Effector CD8-positive, alpha-beta T cell (primary cell): ENCODE measurements at places on chromosomes 11 and 22.

DNA sequence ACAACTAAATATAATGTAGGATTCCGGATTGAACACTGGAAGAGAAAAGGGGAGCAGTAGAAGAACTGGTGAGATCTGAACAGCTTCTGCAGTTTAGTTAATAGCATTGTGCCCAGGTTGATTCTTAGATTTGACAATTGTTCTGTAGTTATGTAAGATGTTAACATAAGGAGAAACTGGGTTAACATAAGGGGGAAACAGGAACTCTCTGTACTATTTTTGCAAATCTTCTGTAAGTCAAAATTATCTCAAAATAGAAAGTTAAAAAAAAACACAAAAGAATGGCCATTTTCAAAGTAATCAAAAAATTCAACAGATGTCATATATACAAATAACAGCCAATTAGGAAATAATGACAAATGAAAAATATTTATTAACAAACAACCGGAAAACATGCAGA is 18.7 kb upstream of the LRP5 start:
- DNase-seq = no peak

GRCh38 chr22:50672471-50673230 is at the start of gene SHANK3:
Gene SHANK3, plus strand, starts transcription at chr22:50672823.
- no peak for DNase-seq

- DNase-seq = no peak
Measured at GRCh38 chr11:5671831-5672230, 13.0 kb downstream of the TRIM5 start.

GRCh38 chr11:110493346-110493745 is 63.6 kb downstream of the FDX1 start:
- DNase-seq = no peak

GRCh38 chr11:128810784-128811514 is 56.1 kb downstream of the KCNJ1 start:
- DNase-seq = no peak

DNA sequence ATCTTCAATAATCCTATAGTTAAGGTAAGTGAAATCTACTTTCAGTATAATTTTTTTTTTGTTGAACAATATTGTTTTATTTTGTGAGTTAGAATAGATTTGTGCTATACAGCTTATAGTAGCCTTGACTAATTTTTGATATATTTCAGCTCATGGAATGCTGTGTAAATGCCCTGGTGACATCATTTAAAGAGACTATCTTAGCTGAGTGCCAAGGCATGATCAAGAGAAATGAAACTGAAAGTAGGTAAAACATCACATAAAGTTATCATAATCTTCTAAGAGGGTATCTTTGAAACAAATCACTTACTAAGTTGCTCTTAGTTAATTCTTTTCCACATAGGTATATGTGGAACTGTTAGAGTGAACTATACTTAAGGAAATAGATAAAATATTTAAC is 51.4 kb upstream of the ACAT1 start:
- no peak for DNase-seq

DNA sequence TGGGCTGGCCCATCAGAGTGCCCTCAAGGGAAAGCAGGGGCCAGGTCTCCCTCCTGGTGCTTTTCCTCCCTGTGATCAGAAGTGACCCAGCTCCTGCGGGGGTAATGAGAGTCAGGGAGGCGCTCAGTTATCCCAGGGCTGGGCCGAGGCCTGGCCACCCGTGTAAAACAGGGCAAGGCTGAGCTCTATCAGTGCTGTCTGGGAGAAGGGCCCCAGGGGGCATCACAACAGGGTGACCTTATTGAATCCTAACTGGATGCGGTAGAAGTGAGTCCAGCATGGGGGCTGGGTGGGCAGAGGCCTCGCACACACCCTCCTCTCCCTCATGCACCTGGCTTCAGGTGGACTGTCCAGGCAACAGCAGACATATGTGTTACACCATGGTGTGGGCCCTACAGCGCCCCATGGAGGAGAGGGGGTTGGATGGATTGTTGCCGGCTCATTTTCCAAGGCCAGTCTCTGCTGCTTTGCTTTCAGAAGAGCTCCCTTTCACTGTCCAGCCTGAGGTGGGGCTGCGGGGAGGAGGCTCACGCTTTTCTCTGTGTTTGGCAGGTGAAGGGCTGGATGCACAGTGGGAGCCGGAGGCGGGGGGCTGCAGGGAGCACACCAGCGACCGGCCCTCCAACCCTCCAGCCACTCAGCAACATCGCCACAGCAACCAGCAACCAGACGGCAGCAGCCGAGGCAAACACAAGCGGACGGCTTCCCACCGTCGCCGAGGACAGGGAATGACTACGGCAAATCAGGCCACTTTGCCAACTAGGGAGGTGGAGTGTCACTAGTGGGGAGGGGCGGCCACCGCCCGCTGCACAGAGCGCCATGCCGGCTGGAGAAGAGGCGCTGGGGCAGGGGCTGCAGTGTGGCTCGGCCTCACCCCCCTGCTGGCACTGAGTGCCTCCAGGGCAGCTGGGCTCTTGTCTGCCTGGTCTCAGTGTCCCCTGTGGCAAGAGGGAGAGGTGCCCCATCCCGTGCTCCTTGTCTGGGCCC is 24.7 kb downstream of the GNAZ start:
- no peak for DNase-seq
